Stimulated activated CD8-positive, alpha-beta memory T cell treated with anti-CD3 and anti-CD28 coated beads, Interleukin-7, amount 100 ng/mL, for 24 hours (primary cell): ENCODE measurements at places on chromosomes 3 and 15.
A peak's percentile ranks its signal among the peaks of the same experiment; 100 is the strongest.

- no peak for DNase-seq
These were observed 51.1 kb downstream of the POMGNT2 start for GRCh38 chr3:43054754-43055153.

- no peak for DNase-seq
These were observed 8.6 kb downstream of the TLE3 start for GRCh38 chr15:70088887-70089691.

- DNase-seq: no peak
These were observed 127.0 kb downstream of the THSD4 start for GRCh38 chr15:71242292-71242691.

GRCh38 chr3:29854821-29855220, 574.0 kb downstream of the RBMS3 start:
- DNase-seq: no peak

- peak; percentile 19 for DNase-seq
These were observed 1.3 kb upstream of the HACD2 start for GRCh38 chr3:123586131-123586530.
